ENCODE measurements at places on chromosomes 1 and 21. TPM values are rescaled to one million over a fixed set of nuclear protein-coding genes. Genes with fewer than 3 reads are reported as not detected.

- DNase-seq = no peak
Observed at GRCh38 chr21:37339552-37339939, 27.0 kb upstream of the DYRK1A start.

- DNase-seq = no peak
Observed at GRCh38 chr21:34597406-34597805, 17.5 kb downstream of the RCAN1 start.

DNA sequence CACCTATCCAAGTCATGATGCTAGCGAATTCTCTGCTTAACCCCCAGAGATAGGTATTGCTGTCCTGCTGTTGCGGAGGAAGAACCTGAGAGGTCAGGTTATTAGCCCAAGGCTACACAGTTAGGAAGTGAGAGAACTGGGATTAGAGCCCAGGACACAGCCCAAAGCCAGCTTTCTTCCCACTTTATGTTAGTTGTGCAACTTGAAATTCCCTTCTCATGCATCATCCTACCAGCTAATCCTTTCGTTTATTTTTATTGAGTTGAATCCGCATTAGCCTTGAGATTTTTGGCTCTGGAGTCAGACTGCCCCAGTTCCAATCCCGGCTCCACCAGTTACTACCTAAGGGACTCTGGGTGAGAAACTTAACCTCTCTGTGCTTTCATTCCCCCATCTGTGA is 65.4 kb downstream of the PLEKHA6 start:
- DNase-seq = no peak

DNA sequence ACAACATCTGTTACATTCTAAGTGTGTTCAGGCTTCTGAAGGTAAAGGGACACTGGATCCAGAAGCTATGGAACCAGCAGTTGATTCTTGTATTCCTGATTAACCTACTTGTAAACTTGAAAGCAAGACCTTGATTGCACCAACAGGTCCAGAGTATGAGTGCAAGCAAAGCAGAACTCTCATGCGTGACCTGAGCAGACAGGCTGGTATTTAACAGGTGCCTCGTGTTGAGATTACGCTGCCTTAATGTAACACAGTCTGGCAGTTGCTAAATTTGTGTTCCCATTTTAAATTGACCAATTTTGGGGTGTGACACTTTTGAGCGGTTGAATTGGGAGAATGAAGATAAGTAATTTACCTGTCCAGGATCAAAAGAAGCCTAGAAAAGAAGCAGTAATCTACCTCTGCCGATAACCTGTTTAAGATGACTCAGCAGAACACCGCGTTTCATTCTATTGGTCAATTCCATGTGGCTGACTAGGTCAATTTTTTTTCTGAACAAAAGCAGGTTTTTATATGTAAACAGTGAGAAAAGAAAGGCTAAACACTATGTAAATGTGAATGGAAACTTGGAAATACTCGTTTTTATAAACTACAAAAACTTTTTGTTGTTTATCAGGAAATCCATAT is 147.6 kb downstream of the DYRK1A start:
- no peak for DNase-seq

DNA sequence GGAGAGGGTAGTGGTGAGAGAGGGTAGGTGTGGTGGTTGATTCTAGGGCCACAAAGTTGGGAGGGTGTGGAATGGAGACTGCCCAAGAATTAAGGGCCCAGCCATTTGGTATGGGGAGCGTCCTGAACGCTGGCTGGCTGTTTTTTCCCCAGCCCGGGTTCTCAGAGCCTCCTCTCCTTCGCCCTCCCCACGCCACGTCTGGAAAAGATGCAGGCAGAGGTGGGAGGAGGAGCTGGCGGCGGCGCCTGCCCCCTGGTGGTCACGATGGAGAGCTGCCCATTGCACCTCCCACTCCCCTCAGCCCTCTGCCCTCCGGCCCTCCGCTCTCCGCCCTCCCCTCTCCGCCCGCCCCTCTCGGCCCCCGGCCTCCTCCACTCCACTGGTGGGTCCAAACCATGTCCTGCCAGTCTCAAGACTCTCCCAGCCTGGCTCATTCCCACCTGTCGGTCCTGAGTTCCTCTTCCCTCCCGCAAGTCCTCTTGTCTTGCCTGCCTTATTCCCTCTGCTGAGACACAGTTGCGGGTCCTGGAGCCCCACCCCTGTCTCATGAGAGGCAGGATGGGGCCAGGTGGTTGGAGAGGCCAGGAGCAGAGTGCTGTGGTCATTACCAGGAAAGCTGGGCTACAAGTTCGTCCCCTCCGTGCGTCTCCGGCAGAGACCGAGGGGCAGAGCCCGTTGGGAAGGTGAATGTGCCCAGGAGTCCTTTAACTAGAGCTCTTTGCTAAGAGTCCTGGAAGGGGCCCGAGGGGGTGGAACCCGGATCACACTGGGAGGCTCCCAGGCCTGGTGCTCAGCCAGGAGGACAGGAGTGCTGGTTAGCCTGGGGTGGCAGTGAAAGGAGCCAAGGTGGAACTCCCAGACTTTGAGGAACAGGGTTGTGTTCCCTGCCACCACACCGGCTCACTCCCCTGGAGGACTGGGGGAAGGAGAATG is 22.6 kb downstream of the ETNK2 start:
- no peak for DNase-seq

GRCh38 chr1:219339466-219339865 is 165.8 kb downstream of the LYPLAL1 start:
- DNase-seq = no peak

GRCh38 chr1:64403331-64403730 is 66.6 kb upstream of the CACHD1 start:
- no peak for DNase-seq

DNA sequence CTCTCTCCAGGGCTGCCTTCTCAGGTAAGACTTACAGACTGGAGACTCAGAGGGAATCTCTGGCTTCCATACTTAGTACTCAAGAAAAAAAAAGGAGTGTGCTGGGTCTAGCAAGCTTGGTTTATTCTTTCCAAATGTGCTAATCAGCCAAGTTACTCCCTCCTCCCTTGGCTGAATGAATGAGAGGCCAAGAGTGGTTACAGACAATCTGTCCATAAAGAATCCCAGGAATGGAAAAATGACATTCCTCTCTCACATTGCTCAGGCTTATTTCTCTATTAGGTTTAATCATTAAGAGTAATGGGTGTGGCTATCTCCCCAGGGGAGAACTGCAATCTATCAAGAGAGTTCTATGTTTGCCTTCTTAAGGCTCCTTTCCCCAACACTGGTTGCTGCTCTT is 547.3 kb upstream of the PLXNA2 start:
- DNase-seq = no peak

GRCh38 chr21:43925609-43926008 is 60.6 kb downstream of the AGPAT3 start:
- no peak for DNase-seq

DNA sequence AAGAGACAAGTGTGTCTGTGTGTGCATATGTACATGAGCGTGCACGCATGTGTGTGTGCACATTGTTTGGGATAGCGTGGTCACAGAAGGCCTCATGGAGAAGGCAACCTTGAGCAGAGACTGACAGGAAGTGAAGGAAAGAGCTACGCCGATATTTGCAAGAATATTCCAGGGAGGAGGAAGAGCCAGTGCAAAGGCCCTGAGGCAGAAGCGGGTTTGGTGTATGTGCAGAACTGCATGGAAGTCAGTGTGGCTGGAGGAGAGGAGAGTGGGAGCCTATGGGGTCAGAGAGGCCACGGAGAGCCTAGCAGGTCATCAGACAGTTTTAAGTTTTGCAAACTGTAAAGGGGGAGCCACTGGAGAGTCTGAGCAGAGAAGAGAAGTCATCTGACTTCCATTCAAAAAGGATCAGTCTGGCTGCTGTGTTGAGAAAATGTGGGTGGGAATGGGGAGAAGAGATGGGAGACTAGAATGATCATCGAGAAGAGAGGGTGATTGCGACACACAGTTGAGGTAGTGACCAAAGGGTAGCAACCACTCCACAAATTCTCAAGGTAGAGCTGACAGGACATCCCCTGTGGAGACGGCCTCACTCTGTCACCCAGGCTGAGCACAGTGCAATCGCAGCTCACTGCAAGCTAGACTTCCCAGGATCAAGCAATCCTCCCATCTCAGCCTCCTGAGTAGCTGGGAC is 3.9 kb downstream of the CELA2B start:
- no peak for DNase-seq

Gene ATP1A4
- 1.6 TPM for total RNA-seq

- no peak for DNase-seq
Observed at GRCh38 chr1:98452162-98452561, 209.4 kb upstream of the SNX7 start.

- DNase-seq = no peak
Observed at GRCh38 chr1:63777286-63777685, 3.5 kb downstream of the ROR1 start.

Gene FGR
- total RNA-seq = 44.6 TPM

DNA sequence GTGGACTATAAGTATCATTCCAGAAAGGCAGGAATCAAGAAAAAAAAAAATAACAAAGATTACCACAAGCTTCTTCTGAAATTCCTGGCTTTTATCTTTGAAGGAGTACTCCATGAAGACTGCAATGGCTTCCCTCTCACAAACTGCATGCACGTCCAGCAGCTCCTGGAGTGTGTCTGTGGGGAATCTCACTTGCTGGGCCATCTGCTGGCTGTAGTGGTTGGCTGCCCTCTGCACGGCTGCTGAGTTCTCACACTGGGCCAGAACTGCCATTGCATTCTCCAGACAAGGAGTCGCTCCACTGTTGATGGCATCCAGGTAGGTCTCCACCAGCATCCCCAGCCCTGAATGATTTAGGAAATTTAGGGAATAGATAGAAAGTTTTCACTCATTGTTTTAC is 23.3 kb upstream of the GBP2 start:
- DNase-seq = no peak

Measured in omental fat pad (tissue), 4 donors.